ENCODE measurements at places on chromosomes 6 and 20.

GRCh38 chr6:79134699-79135474 lies 56.8 kb upstream of the PHIP start:
- no peak for DNase-seq

DNA sequence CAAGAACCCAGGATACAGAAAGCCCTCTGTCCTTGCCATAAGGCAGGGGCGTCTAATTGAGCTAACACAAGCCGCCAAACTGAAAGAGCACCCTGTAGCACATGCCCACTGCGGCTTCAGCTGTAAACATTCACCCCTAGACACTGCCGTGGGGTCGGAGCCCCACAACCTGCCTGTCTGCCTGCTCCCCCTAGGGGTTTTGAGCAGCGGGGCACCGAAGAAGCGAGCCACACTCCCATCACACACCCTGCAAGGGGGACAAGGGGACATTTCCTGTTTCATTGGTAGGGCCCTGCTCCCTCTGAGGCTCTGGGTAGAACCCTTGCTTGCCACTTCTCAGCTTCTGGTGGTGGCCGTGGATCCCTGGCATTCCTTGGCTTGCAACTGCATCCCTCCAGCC lies 45.2 kb upstream of the BCLAF1 start:
- no peak for DNase-seq

- DNase-seq: no peak
Measured at GRCh38 chr6:88629838-88630494, 333.5 kb downstream of the RNGTT start.

DNA sequence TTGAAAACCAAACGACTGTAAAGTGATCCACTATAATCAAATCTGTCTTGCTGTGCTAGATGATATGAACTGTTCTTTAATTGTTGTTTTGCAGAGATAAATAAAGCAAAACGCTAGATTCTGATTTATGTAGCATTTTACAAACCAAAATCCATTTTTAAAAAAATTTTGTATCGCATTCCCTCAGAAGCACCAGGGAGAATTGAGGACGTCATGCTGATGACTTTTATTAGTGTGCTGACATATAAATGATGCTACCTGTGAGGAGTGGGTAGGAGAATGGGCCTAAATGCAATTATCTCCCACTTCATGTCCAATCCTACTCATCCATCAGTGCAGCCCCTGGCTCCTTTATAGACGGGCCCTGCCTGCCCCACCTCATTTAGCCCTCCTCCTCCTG lies 282.4 kb downstream of the PACRG start:
- DNase-seq: no peak

DNA sequence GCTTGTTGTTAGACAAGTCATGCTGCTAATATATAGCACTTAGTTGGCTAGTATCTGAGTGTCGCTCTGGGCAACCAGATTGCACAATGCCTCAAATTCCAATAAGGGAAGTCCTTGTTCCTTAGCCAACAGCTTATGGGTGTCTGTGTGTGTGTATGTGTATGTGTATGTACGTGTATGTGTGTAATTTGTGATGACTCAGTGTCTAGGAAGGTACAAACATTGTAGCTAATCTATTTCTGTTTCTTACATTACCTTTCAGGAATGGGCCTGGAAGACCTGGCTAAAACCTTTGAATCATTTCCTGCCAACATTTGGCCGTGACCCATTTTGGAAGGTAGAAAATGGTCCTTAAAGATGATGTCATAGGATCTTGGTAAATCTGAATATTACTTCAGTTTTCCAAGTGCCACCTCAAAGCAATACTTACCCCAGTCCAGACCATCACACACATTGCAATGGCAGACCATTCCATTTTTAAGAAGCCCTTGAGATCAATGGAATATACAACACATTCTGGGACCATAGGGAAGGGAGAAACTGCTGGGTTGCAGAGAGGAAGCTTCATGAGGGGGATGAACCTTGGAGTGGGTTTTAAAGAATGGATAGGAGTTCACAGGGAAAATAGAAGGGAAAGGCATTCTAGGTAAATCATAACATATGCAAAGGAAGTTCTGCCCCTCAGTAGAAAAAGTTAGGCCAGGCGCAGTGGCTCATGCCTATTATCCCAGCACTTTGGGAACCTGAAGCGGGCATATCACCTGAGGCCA lies 25.1 kb downstream of the NEDD9 start:
- peak; percentile 62 for DNase-seq

GRCh38 chr6:43311666-43312065 lies 3.0 kb upstream of the CRIP3 start:
- DNase-seq: no peak

- peak; percentile 87 for DNase-seq
Measured at GRCh38 chr6:136288566-136289326, 900 bp downstream of the BCLAF1 start.

GRCh38 chr20:49326026-49326425 lies 48.2 kb upstream of the ZNFX1 start:
- DNase-seq: no peak

DNA sequence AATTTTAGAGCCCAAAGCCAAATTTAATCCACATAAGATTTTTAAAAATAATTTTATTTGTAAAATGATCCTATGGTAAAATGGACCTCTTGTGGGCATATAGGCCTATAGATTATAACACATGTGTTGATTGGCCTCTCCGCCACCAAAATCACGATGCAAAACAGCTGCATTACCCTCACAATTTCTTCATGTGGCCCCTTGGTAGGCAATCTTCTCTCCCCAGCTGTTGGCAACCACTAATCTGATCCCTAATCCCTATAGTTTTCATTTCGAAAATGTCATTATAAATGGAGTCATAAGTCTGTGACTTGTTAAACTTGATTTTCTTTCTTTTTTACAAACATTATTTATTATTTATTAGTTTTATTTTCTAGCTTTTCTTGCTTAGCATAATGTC lies 263.9 kb upstream of the SULF2 start:
- DNase-seq: no peak

GRCh38 chr20:31581391-31581790 lies 23.7 kb upstream of the ID1 start:
- DNase-seq: no peak

- no peak for DNase-seq
Measured at GRCh38 chr6:43226192-43226851, 3.0 kb downstream of the DNPH1 start.

GRCh38 chr20:44491635-44492395 lies 16.1 kb downstream of the TTPAL start:
- no peak for DNase-seq

GRCh38 chr6:82484001-82484400 lies 120.4 kb downstream of the TPBG start:
- no peak for DNase-seq

DNA sequence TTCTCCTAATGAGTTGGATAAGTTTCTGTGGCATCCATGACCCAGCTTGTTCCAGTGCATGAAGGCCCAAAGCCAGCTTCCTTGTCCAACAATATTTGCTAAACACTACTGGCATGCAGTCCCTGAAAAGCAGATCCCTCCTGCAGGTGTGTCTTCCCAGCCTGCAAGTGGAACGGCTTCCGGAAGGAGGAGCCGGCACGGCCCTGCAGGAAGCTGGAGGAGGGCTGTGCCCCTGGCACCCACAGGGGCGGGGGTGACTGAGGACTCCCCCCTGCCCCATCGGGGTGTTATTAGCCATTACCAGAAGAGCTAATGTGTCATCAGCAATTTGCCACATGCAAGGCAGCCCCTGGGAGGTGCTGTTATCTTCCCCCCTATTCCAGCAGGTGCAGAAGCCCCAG lies 27.4 kb downstream of the NPEPL1 start:
- no peak for DNase-seq

GRCh38 chr20:49345524-49345923 lies 67.7 kb upstream of the ZNFX1 start:
- no peak for DNase-seq

DNA sequence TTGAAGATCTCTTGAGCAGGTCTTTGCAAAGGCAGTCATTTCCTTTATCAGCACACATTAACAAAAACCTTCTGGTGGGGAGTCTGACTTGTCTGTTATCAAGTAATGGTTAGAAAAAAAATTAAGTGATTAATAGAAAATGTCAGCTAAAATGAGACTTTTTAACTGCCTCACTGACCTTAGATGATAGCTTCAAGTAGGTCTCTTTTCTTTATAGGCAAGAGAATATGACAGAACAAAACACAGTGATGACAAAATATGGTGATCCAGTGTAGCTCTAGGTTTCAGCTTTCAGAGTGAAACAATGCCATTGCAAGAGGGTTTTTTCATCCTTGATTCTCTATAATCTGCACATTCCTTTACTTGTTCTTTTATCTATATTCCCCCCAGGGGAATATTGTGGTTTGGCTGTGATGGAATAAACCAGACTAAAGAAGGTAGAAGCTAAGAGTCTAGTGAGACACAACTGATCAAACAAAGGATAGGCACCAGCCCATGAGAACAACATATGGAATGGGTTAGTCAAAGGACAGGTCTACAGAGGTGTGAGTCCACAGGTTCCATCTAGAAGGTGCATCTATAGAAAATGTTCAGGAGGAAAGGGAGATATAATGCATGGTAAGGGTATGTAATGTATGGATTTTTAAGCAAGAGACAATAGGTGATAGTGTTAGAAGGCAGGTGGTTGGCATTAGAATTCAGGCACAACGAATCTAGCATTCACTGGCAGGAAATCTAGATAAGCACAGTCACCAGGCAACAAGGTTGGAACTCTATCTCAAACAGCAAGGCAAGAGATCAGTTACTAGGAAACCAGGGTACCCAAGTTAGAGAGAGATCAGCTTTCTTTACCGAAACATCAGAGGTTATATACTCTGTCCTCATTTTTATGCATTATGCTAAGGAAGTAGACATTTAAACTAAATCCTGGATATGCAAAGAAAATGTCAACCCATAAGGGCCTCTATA lies 228.9 kb upstream of the SMLR1 start:
- no peak for DNase-seq

GRCh38 chr20:43564993-43565757 lies 6.3 kb downstream of the SGK2 start:
- DNase-seq: no peak

GRCh38 chr6:109516929-109517328 lies 33.9 kb upstream of the ZBTB24 start:
- no peak for DNase-seq

DNA sequence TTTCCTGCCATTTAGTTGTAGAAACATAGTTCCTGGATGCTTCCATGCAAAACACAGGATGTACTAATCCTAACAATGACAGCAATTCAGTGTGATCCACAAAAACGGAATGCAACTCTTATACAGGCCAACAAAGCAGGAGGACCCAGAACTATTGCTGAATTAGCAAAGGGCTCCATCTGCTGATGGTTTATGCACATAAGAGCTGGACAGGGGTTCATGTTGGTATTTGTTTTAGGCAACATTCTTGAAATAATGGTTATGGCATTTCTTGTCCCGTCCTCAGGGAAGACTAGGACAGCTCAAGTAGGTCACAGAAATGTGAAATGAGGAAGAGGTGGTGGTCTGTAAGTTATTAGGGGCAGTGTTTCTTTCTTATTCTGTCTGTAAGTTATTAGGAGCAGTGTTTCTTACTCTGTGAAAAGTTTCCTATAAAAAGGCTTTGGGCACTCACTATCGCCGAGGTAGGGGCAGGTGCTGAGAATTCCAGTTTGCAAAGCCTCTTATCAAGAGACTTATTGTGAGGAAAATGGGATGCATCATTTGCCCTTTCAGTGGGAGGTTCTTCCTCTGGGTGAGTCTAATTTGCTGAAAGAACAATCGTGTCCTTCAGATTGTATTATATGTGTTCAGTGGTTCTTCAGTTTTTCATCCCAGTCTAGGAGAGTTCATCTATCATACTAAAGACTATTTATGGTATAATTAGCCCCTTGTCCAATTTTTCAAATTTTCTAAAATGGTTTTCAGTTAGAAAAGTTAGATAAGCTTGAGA lies 171.1 kb downstream of the MCHR2 start:
- no peak for DNase-seq

DNA sequence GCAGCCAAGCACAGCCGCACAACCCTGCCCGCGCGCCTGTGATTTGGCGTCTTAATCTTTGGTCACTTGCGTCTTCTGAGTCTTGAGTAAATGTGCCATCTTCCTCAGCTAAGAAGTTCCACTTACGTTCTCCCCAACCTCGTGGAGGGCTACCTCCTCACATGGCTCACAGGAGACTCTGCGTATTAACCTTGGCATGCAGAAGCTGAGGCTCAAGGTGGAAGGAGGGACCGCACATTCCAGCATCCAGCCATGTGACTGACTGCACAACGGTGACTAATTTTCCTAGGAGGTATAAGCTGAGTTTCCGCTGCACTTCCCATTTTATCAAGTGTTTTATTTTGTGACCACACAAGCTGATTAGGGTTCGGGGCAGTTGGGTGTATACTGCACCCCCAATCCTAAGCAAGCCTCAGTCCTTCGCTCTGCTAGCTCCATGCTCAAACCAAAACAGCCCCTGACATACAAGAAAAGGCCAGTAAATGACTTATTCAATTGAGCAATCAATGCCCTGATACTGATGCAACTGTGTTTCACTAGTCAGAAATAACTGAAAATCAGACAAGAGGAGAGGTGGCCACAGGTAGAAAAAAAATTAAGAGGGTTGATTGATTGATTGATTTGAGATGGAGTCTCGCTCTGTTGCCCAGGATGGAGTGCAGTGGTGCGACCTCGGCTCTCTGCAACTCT lies 7.0 kb downstream of the BEND3 start:
- no peak for DNase-seq

GRCh38 chr20:49785149-49785851 lies 27.3 kb upstream of the SLC9A8 start:
- DNase-seq: no peak

GRCh38 chr6:106527979-106528378 lies 101.3 kb downstream of the RTN4IP1 start:
- no peak for DNase-seq

DNA sequence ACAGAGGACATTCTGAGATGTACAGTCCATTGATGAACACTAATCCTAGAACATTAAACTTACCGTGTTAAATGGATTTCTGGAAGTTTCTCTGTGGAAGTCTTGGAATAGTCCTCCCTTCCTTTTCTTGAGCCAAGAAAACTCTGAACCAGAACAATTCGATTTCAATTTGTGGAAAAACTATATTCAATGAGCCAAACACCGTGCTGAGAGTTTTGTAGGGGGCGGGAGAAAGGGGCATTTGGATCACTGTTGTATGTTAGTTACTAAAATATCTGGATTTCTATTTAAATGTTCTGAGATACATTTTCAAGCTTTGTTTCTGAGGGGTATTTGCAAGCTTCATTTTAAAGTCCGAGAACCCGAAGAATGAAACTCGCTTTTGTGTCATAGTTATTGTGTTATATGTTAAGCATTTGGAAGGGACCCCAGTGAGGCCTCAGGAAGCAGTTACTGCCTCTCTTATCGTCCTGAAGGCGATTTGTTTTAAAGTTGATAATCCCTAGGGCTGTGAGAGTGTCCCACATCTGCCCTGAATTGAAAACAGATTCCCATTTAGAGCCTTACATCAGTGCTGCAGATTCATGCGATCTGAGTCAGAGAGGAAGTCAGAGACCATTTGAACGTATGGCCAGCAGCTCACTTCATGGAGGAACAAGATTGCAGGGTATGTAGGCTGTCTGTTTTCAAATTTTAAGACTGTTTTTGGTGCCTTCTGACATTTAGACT lies 70.8 kb upstream of the SASH1 start:
- DNase-seq: no peak

- DNase-seq: no peak
Measured at GRCh38 chr6:76701610-76702009, 629.1 kb upstream of the IMPG1 start.

- no peak for DNase-seq
Measured at GRCh38 chr6:9186148-9186547, 750.8 kb upstream of the SLC35B3 start.

GRCh38 chr6:15938107-15938506 lies 190.8 kb upstream of the MYLIP start:
- DNase-seq: no peak

- DNase-seq: no peak
Measured at GRCh38 chr6:129709196-129709768, 695 bp downstream of the ARHGAP18 start.

GRCh38 chr6:9292975-9293374 lies 857.6 kb upstream of the SLC35B3 start:
- no peak for DNase-seq
